NCI-H510A treated with DMSO at 0.1 percent for 48 hours (cell line): ENCODE measurements at places on chromosomes 7 and 10.

GRCh38 chr10:97711640-97712572 is 1.6 kb upstream of the MARVELD1 start:
- DNase-seq: no peak

- no peak for DNase-seq
Observed at GRCh38 chr10:113436851-113437250, 116.0 kb upstream of the HABP2 start.

GRCh38 chr7:134943785-134944400 is 42.4 kb upstream of the AGBL3 start:
- peak; percentile 37 for DNase-seq

- no peak for DNase-seq
Observed at GRCh38 chr10:6721480-6721879, 141.4 kb upstream of the PRKCQ start.

GRCh38 chr10:34627741-34628140 is 187.4 kb downstream of the PARD3 start:
- DNase-seq: no peak

- DNase-seq: no peak
Observed at GRCh38 chr7:44167920-44168319, 21.3 kb downstream of the GCK start.

GRCh38 chr10:110471566-110472139 is 26.1 kb upstream of the DUSP5 start:
- DNase-seq: no peak
